CD8-positive, alpha-beta T cell (primary cell): ENCODE measurements at places on chromosomes 2 and 18. TPM values are rescaled to one million over a fixed set of nuclear protein-coding genes. Genes with fewer than 3 reads are reported as not detected.

The UGT1A6 gene
- not detected for total RNA-seq

The GREB1L gene
- not detected for total RNA-seq

The BOK gene
- total RNA-seq = not detected

The ANKRD30BL gene
- not detected for total RNA-seq

The CRYGD gene
- total RNA-seq = not detected

The SULT1C3 gene
- not detected for total RNA-seq

The FAP gene
- not detected for total RNA-seq

The PDCD1 gene
- 8.0 TPM for total RNA-seq

The IL36G gene
- total RNA-seq = not detected

The NT5C1B gene
- total RNA-seq = not detected

The ORMDL1 gene
- 107 TPM for total RNA-seq

The KCNF1 gene
- total RNA-seq = not detected

The COBLL1 gene
- 0.76 TPM for total RNA-seq

The GPAT2 gene
- total RNA-seq = 0.98 TPM

The ANKRD62 gene
- total RNA-seq = not detected

The MRPS5 gene
- total RNA-seq = 20.0 TPM

The GKN1 gene
- total RNA-seq = not detected

The LYG1 gene
- 0.81 TPM for total RNA-seq

The DCDC2C gene
- not detected for total RNA-seq

The REG1A gene
- total RNA-seq = not detected

The DDX18 gene
- 129 TPM for total RNA-seq

The ARHGAP15 gene
- total RNA-seq = 119 TPM

The THSD7B gene
- not detected for total RNA-seq

The TYMS gene
- total RNA-seq = 3.0 TPM

The RRM2 gene
- total RNA-seq = 1.6 TPM

The NT5DC4 gene
- not detected for total RNA-seq

The ANO7 gene
- total RNA-seq = 0.30 TPM

The RAD51AP2 gene
- total RNA-seq = not detected

The MDH1B gene
- 0.19 TPM for total RNA-seq

The TEKT4 gene
- not detected for total RNA-seq

The AQP4 gene
- not detected for total RNA-seq
